ENCODE measurements at places on chromosomes 12 and 14.
A peak's percentile ranks its signal among the peaks of the same experiment; 100 is the strongest.

DNA sequence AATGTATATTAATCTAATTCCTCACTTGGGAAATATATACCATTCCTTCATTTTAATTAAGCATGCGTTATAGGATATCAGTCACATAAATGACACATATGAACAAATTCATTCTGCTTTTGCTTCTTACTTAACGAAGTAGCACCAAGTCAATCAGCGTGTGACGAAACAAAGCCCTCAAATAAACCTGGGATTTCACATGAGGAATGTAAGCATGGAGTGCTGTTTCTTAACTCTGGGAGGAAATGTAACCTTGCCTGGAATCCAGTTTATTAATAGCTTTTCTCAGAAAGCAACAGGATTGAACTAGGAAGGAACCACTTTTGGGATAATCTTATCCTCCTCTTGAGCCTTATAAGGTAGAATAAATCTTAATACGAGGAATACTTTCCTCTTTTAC, 72.0 kb downstream of the NIN start:
- no peak for DNase-seq

DNA sequence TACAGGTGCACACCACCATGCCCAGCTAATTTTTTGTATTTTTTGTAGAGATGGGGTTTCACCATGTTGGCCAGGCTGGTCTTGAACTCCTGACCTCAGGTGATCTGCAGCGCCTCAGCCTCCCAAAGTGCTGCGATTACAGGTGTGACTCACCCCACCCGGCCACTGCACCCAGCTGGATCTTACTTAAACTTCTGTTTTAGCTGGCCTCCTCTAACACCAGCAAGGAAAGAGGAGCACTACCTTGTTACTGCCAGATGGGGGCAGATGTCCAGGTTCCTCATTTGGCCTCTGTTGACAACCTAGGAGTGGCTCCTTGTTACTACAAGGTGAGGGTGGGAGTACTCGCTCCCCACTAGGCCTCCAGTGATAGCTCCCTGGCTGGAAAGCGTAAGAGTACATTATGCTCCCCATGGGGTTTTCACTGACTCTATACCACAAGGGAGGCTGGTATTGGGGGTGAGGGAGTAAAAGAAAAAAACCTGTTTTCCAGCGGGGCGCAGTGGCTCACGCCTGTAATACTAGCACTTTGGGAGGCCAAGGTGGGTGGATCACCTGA, 13.2 kb upstream of the ARF6 start:
- no peak for DNase-seq

DNA sequence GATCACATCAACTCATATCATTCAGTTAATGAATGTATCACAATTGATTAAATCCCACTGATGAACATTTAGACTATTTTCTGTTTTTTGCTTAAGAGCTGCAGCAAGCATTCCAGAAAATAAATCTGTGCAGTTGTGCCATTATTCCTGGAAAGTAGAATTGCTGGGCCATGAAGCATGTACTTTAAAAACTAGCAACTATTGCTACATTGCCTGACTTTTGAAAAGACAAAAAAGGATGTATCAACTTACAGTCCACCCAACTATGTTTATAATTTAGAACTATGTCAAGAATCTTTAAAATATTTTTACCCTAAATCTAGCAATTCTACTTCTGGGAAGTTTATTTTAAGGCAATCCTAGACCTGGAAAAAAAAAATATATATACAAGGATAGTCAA, 33.4 kb upstream of the ERGIC2 start:
- DNase-seq, result no peak

GRCh38 chr14:69137416-69137815, 15.5 kb downstream of the DCAF5 start:
- DNase-seq, result no peak

GRCh38 chr12:32115404-32116104, 8.9 kb downstream of the BICD1 start:
- peak; percentile 89 for DNase-seq

All from breast epithelium (tissue), 4 donors.